Right renal cortex interstitium (tissue), 3 donors: ENCODE measurements at places on chromosomes 7 and 10.

GRCh38 chr10:112532189-112532588, 85.2 kb downstream of the VTI1A start:
- DNase-seq = no peak

GRCh38 chr10:72086466-72087391, 1.6 kb downstream of the SPOCK2 start:
- no peak for DNase-seq

DNA sequence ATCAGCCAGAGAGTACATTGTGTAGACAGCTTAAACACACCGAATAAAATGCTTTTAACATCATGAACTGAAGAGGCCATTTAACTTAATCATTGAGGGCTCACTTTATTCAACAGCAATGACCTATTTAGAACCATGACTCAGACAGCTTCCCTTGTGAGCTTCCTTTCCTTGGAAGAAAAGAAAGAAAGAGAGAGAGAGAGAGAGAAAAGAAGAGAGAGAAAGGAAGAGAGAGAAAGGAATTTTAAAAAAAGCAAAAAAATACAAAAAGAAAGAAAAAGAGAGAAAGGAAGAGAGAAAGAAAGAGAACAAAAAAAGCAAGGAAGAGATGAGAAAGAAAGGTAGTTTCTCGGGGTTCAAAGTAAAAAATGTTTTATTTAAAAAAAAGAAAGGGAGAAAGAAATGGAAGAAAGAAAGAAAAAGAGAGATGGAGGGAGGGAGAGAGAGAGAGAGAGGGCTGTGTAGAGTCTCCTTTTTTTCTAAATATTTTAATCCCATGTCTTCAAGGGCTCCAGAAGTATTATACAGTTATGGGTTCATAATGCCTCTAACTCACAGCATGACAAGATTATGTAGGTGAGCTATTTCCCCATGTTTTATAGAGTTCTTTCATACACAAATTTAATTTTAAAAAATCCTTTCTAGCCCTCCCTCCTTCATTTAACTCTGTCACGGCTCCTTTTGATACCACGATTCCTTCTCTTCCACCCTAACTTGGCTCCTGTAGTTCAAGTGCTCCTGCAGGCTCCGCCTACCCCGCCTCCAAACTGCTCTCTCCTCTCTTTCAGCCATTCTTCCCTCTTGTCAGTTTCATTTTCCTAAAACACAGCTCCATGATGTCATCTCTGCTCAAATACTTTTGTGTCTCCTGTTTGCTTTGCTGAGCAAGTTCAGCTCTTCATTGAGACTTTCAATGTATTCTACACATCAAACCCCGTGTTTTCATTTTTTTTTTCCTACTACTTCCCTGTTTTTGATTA, 85.5 kb downstream of the PRTFDC1 start:
- no peak for DNase-seq

DNA sequence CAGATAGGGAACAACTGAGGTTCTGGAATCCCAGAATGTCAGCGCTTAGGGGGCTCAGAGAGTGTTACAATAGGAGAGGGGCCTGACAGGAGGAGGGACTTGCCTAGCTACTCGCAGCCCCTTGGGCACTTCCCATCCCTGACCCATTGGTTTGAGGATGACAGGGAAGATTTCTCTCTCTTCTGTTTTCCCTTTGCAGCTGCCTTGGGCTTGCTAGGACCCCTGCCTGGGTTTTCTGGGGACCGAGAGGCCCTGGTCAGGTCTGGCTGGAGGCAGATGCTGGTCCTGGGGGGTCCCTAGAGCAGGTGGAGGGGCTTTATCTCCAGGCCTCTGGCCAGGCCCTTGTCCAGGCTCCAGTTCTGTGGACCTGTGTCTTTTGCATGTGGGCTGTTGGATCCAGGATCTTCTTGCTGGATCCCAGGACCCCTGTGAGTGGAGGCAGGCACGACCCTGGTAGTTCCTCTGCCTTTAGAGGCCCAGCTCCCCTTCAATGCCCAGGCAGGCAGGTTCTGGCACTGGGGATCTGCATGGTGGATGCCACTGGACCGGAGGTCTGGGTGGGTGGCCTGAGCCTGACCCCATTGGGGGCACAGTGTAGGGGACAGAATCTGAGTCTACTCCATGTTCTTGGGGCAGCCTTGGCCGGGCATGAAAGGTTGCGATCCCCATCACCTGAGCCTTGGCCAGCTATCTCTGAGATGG, 26.9 kb downstream of the RAMP3 start:
- no peak for DNase-seq

- DNase-seq = no peak
These were observed 36.5 kb downstream of the COA1 start for GRCh38 chr7:43692582-43693373.

- DNase-seq = no peak
These were observed 585.0 kb downstream of the PTPRN2 start for GRCh38 chr7:158002486-158003080.

DNA sequence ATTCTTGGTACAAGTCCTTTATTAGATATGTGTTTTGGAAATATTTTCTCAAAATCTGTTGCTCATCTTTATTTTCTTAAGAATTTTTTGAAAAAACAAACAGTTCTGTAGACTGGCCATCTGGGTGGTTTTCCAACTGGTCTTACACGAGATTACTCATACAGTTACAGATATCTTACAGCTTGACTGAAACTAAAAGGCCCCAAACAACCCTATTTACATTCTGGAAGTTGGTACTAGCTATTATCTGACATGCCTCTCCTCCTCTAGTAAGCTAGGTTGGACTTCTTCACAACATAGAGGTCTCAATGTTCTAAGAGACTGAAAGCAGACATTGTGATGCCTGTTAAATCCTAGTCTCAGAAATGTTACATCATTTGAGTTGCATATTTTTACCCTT, 52.0 kb downstream of the ZNF22 start:
- no peak for DNase-seq

DNA sequence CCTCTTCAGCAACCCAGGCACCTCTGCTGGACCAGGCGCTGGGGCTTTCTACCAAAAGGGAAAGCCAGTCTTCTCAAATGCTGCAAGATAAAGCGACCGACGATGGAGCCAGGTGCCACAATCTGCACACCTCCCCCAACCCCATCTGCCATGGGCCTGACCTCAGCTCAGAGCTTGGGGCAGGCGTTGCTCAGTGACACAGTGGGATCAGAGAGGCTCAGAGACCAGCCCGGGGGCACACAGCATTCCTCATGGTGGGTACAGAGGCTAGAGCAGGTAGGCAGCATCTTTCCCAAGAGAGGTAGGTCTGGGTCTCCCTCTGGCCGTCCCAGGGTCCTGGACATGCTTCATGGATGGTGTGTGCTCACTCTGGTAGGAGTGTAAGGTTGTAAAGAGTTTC, 56.3 kb downstream of the ZMIZ1 start:
- no peak for DNase-seq
